CD4-positive, alpha-beta T cell treated with Interferon gamma for 1 hour (primary cell): ENCODE measurements at places on chromosomes 7 and 10.
A peak's percentile ranks its signal among the peaks of the same experiment; 100 is the strongest.

GRCh38 chr10:86837663-86838062 lies 81.2 kb downstream of the BMPR1A start:
- DNase-seq = no peak

- DNase-seq = no peak
Measured at GRCh38 chr7:47371733-47372368, 210.1 kb downstream of the TNS3 start.

DNA sequence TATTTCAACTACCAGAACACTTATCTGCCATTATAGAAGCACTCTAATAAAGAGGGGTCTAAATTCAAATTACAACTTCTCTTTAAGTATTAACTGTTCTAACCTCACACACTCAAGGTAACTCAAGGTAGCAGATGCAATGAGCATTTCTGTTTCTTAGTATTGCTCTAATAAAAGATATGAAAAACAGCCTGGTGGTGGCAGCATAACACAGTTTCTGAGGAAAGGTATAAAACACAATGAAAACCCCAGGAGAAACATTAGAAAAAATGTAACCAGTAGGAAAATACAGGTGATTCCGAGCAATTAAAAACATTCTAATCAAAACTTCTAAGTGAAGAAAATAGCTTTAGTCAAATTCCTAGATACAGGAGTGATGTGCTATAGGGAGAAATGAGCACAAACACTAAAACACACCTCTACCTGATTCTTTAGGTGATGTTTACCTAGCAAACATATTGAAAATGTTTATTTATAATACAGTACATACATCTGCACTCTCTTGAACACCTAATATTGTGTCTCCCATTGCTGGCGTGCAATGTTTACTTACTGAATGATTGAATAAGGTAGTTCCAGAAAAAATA lies 3.5 kb downstream of the MKRN1 start:
- no peak for DNase-seq

GRCh38 chr7:30514177-30514576 lies 9.5 kb upstream of the GGCT start:
- no peak for DNase-seq

DNA sequence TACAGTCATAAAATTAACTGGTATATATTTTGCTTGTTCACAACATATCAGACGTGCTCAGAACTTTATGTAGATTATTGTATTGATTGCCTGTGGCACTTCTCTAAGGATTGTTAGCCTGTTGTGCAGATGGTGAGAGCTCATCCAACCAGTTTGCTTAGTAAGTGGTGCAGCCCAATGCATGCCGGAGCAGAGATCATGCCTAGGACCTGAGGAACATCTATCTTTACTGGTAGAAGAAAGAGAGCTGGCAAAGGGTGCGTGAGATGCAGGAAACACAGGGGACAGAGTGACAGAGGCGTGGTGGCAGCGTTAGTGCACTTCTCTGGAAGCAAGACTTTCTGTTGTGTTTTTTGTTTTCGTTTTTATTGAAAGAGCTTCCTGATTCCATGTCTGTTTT lies 35.9 kb downstream of the CCM2 start:
- DNase-seq = no peak

DNA sequence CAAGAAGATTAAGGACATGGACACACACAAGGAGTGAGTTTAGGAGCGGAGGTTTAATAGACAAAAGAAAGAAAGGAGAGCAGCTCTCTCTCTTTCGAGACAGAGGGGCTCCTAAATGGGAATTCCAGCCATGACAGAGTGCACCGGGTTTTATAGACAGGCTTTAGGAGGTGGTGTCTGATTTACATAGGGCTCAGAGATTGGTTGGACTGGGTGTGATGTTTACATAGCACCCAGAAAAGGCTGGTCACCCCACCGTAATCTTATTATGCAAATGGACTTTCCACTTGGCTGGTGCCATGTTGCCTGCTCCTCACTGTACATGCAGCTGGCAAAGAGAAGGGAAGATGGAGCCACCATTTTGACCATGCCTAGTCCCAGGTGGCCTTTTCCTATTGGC lies 28.4 kb upstream of the MRC1 start:
- DNase-seq = no peak

DNA sequence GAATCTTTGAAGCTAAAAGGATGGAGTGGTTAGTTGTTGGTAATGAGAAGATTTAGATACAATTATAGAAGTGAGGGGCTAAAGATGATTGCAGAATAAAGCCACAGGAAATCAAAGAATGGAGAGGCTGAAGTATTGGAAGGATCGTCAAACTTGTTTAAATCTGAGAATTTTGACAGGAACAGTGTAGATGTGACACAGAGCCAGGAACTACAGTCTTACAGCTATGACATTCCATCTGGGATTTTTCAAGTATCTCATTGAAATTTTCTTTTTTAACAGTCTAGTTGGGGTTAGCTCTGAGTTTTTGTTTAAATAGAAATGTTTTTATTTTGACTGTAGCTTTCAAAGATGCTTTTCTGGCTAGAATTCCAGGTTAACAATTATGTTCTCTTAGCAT lies 181.4 kb downstream of the NRG3 start:
- no peak for DNase-seq

- DNase-seq = no peak
Measured at GRCh38 chr10:70748305-70748704, 36.9 kb downstream of the TBATA start.

- no peak for DNase-seq
Measured at GRCh38 chr7:68800316-68800715, 798.0 kb upstream of the AUTS2 start.

GRCh38 chr10:5479481-5480161 lies 19.7 kb downstream of the CALML5 start:
- no peak for DNase-seq

- DNase-seq = no peak
Measured at GRCh38 chr10:51343391-51343790, 269.1 kb downstream of the PRKG1 start.

DNA sequence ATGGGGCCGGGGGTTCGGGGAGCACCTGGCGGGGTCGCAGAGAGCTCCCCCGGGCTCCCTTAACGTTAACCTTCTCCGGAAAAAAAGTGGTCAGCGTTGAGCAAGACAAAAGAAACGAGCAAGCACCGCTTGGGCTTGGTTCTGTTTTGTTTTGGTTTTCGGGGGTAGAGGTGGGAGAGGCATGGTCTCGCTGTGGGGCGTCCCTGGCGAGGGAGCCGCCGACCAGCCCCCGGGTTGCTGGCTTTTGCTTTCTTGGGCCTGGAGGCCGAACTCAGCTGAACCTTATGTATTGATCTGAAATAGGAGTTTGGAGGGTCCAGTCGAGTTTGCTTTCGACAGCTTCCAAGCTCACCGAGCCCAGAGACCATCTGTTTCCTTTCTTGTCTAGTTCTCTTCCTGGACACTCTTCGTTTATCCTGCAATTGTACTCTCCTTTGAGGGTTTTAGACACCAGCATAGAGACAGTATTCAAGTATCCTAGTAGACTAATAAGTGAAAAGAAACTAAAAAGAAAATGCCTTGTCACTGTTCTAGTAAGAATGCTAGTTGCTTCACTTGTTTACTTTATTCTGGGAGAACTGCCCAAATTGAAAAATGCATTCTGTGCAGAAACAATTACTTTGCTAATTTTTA lies 980 bp downstream of the FHIP2A start:
- peak; percentile 8 for DNase-seq

- no peak for DNase-seq
Measured at GRCh38 chr10:33734393-33735155, 400.1 kb upstream of the NRP1 start.

- DNase-seq = no peak
Measured at GRCh38 chr10:79152423-79152817, 83.7 kb downstream of the ZMIZ1 start.

DNA sequence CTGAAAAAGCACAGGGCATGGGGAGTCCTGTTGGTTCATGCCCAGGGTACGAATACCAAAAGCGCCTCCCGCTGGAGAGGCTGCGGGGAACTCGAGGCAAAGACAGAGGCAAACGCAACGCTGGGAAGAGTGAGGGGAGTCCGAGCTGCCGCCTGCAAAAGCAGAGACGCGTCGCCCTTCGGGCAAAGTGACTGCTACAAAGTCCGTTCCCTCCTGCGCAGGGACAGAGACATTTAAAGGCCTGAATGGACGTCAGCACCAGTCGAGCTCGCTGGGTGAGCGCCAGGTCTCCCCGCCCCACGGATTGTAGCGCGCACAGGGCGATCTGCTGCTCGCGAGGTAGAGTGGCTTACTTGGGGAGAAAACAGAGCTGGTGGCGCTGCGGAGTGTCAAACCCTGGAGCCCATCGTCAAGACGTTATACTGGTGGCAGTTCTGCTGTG lies 732.8 kb downstream of the ZWINT start:
- DNase-seq = no peak

DNA sequence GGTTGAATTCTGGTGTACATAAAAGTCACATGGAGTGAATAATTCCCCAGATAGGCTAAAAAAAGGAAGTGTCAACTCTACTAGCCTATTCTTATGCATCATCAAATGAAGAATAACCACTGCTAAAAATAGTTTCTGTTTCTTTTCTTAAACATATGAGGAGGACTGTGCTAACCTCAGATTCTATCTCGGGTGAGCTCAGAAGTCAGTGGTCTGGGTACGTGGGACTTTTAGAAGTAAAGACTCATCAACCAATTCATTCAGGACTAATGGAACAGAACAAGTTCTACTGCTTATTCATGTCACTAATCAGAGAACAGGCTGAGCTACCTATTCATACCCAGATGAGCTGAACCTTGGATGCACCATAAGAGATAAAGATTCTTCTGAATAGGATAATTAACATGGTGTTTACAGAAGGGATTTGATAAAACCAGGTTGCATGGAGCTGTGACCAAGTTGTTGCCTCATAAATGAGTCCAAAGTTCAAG lies 9.5 kb upstream of the ASAH2 start:
- no peak for DNase-seq

GRCh38 chr10:73529089-73529832 lies 33.4 kb upstream of the PPP3CB start:
- peak; percentile 33 for DNase-seq

- no peak for DNase-seq
Measured at GRCh38 chr10:103280506-103280905, 3.6 kb downstream of the INA start.

DNA sequence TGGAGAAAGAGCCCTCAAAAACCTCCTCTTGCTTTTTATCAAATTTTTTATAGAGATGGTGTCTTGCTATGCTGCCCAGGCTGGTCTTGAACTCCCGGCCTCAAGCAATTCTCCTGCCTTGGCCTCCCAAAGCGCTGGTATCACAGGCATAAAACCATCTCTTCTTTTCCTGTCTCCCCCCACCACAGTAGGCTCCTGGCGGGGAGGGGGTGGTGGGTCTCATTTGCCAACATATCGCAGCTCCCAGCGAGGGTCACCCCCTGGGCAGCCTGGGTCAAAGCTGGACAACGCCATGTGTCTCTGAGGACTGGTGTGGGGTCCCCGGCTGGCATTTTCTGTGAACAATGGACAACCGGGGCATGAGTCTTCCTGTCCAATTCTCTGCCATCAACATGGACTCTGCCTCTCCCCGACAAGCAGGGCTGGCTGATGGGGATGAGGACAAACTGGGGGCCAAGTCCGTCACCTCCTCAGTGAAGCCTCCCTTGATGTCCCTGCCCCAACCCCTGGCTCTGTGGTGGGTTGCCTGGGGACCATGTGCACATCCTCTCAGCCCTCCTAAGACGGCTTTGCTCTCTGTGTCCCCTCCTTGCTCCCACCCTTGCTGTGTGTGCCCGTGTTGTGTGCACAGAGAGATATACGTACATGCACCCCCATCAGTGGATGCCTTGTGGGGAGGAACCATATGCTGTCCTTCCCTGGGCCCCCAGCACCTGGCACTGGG lies 86.4 kb upstream of the GNA12 start:
- no peak for DNase-seq

- no peak for DNase-seq
Measured at GRCh38 chr10:132527339-132528063, 10.1 kb upstream of the INPP5A start.

GRCh38 chr10:62528441-62528840 lies 154.3 kb downstream of the ZNF365 start:
- no peak for DNase-seq

DNA sequence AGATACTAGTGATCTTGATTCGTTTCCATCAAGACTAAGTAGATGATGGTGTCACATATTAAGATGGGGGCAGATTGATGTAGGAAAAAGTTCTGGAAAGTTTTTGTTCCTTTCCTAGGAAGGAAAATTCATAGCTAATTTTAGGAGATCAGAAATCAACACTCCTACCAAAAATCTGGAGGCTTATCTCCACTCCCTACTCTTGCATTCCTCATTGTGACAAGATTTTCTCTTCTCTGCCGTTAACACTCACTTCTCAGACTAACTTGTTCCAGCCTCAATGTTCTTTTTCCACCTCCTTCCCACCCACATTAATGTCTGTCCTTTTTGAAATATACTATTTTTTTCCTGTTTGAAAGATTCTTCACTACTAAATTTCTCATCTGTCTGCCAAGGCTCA lies 851.9 kb upstream of the GHITM start:
- DNase-seq = no peak

DNA sequence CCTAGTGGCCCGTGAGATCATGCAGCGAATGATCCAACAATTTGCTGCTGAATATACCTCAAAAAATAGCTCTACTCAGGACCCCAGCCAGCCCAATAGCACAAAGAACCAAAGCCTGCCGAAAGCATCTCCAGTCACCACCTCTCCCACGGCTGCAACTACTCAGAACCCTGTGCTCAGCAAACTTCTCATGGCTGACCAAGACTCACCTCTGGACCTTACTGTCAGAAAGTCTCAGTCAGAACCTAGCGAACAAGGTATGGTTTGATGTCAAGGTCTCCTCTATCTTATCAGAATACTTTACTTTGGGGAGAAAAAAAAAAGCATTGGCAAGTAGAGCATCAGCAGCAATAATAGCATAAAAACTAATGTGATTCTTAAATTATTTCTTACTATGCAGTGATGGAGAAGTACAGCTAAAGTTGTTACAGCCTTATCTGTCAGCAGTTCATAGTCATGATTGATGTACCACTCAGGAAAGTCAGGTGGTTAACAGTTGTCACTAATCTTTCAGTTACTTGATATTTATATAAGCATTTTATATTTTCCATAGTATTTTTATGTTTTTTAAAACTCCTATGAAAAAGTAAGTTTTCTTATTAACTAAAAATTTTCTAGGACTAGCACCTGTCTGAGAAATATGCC lies 117.1 kb downstream of the LCOR start:
- DNase-seq = no peak

DNA sequence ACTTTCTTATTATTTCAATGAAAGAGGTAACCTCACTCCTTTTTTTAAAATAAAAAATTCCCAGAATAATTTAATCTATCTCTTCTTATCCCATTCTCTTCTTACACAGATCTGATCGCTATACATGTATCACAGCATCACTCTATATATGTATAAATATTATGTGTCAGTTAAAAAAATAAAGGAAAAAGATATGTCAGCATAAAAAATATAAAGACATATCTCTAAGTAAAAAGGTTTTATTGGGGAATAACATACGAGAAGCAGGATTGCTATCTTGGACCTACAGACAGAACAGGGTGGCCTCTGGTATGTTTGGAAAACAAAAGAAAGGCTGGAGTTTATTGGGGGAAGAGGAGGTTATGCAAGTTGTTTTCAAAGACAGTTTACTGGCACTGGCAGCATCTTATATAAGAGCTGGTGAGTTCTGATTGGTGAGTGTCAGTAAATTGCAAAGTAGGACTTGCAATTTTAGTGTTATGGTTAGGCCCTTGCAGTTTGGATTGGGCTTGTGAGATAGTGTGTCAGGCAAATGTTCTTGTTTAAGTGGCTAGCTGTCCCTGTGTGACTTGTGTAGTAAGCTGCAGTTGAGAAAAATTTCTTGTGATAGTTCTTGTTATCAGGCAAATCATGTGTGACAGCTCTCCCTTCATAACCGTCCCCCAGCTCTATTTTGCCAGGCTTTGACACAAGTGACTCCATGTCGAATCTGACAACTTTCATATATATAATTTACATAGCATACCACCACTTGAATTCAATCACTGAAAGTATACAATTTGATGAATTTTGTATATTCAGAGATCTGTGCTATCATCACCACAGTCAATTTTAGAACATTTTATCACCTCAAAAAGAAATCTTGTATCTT lies 118.2 kb downstream of the HBP1 start:
- no peak for DNase-seq
